GM19239 (cell line): ENCODE measurements at places on chromosomes 7 and 10.

GRCh38 chr10:3792710-3793219, 7.8 kb upstream of the KLF6 start:
- no peak for DNase-seq

DNA sequence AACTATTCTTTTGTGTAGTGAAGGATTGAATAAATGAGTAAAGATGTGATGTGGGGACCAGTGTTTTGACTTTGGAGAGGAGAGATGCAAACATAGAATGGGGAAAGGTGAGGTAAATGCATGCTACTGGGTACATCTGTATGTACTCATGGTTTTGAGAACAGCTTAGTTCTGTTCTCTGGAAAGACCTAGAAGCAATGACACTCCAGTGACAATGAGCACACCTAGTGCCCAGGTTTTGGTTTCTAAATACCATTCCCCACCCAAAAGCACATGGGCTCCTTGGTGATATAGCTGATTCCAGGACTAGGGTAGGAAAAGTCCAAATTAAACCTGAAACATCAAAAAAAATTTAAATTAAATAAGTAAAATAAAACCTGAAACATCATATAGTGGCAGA, 22.6 kb upstream of the HSPA12A start:
- DNase-seq, result no peak

GRCh38 chr10:88082391-88082790, 219.0 kb downstream of the PTEN start:
- DNase-seq, result no peak

DNA sequence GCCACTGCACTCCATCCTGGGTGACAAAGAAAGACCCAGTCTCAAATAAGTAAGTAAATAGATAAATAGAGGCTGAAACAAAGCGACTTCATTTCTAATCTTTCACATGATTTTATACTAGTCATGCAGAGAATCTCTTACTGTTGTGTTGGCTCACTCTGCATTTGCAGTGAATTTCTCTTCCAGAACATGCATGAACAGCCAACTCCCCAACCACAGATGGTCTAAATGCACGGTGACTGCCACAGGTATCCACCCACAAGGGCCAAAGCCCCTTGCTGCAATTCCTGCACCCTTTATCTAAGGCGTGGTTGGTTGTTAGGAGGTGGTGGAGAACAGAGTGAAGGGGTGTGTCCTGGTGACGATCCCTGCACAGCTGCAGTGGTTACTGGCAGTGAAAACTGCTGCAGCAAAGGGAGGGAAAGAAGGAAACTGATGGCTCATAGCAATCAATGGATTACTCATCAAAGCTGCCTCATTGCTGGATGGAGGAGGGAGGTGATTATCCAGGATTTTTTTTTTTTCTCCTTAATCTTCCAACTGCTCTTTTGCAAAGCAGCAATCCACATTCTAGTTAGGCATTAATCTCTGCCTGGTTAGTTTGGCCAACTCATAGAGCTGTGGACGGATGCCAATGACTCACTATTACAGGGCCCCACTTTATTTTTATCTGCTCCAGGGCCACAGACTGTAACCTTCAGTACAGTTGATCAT, 50.6 kb downstream of the PRTFDC1 start:
- peak; percentile 20 for DNase-seq

GRCh38 chr7:23105086-23105643, 420 bp upstream of the KLHL7 start:
- DNase-seq, result no peak

GRCh38 chr7:5627745-5628547, 153.5 kb downstream of the RNF216 start:
- no peak for DNase-seq

DNA sequence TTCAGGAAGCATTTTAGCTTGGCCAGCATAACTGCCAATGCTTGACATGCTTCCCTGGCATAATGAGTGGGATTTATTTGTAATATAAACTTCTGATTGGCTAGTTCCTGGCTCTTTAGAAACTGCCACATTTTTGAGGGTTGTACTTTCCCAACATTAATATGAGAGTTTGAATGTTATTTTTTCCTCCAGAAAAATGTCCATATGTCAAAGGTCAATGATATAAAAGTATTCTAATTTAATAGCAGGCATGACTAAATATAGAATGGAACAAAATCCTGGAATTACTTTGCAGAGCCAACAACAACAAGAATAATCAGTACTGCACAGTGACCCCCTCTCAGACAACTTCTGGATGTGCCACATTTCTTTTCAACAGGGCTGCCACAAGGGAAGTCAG, 352.6 kb downstream of the PRPF18 start:
- DNase-seq, result no peak

DNA sequence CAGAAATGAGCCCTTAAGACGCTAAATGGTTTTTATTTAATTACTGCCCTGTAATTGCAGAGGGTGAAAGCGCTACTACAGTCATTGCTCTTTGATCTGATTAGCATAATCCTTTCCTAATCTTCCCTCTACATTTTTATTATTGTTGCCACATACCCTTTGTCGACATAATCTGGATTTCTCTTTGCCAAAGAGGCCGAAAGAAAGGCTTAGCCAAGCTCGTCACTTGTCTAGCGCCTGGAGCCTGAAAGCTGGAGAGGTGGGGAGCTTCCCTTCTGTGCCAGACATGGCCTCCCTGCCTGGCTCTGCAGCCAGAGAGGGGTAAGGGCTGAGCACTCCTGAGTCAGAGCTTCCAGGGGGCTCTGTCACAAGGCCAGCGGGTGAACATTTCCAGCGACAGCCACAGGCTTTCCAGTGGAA, 145.9 kb downstream of the PRKAG2 start:
- no peak for DNase-seq

DNA sequence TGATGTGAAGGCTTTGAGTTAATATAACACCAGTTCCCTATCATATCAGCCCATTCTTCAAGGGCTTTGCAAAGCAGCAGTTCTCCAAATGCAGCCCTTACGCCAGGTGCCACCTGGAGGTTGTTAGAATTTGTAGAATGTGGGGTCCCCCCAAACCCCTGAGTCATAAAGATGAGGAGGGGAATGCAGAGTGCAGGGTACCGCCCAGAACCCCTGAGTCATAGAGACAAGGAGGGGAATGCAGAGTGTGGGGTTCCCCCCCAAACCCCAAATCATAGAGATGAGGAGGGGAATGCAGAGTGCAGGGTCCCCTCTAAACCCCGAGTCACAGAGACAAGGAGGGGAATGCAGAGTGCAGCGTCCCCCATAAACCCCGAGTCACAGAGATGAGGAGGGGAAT, 605.8 kb downstream of the PTPRN2 start:
- no peak for DNase-seq

DNA sequence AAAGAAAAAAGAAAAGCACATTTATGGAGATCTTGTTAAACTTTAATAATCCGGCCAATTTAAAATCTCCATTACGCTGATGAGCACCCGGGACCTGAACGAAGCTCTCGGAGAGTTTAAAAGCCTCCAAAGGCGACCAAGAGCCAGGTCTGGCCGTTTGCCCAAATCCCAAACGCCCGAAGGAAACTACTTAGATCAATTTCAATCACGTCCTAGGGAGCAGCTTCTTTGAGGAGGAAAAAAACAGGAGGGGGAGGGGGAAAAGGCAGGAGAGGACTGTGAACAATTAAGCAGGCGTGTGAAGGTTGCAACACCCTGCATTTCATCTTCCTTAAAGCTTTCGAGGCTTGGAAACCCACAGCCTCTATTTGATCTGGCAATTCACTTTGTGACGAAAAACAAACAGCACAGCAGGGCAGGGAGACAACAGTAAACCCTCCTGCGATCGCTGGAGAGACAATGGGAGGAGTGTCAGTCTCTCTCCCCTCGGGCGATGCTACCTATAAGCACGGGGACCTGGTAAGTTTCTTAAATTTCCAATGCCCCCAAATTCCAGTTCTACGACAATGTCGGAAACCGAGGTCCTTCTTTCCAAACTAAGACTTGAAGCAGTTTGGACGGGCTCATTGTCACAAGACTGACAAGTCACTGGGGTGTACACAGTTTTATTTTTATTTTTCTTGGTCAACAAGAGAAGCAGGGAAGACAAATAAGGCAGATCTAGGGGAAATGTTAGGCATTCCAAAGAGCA, 1.2 kb downstream of the KLF6 start:
- DNase-seq, result no peak

DNA sequence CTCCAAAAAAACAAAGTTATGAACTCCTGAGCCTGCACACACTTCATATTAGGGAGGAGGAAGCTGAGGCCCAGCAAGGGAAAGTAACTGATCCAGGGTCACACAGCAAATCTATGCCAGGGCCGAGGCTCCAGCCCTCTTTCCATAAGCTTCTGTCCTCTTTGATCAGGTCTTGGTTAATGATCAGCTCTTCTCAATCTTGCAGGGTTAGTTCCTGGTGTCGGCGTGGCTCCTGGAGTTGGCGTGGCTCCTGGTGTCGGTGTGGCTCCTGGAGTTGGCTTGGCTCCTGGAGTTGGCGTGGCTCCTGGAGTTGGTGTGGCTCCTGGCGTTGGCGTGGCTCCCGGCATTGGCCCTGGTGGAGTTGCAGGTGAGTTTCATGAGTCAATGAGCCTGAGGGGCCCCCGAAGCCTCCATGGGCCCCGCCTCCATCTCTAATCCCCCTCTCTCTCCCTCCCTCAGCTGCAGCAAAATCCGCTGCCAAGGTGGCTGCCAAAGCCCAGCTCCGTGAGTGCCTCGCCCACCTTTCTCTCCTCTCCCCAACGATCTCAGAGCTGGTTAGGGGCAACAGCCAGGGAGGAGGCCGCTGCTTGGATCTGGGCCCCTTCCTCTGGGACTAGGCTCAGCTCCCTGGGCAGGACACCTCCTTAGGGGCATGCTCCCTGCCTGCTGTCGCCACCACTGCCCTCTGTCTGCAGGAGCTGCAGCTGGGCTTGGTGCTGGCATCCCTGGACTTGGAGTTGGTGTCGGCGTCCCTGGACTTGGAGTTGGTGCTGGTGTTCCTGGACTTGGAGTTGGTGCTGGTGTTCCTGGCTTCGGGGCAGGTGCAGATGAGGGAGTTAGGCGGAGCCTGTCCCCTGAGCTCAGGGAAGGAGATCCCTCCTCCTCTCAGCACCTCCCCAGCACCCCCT, 23.7 kb upstream of the LIMK1 start:
- DNase-seq, result no peak
